Neural progenitor cell (in vitro differentiated cells): ENCODE measurements at places on chromosomes 6 and 20. TPM values are rescaled to one million over a fixed set of nuclear protein-coding genes. Genes with fewer than 3 reads are reported as not detected.

DNA sequence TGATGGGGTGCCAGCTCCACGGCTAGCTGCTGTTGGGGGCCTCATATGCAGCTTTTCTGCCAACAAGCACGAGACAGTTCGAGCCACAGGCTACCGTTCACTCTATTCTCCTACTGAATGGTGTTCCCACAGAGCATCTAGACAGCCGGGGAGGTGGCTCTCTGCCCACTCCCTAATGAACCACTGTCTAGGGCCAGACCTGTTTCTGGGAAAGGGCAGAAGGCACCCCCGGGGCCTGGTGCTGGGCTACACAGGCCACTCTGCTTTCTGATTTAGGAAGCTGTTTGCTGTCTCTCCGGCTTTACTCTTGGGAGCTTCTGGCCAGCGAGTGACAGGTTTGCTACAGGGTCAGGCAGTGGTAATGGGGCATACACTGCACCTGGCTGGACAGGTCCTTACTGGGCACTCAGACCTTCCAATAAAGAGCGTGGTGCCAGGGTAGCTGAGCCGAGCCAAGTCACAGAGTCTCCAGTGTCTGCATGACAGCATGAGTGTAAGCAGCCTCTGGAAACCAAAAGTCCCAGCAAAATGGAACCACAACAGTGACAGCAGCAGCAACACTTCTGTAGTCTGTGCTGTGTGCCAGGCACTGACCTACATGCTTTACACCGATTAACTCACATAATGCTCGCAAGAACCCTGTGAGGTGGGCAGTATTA is 8.4 kb downstream of the CCDC167 start:
- H3K27ac ChIP-seq: no peak overlapping the region
- no peaks in the 10 kb centered on the region for H3K36me3 ChIP-seq
- no peak overlapping the region for H3K4me3 ChIP-seq
- DNase-seq: no peak

DNA sequence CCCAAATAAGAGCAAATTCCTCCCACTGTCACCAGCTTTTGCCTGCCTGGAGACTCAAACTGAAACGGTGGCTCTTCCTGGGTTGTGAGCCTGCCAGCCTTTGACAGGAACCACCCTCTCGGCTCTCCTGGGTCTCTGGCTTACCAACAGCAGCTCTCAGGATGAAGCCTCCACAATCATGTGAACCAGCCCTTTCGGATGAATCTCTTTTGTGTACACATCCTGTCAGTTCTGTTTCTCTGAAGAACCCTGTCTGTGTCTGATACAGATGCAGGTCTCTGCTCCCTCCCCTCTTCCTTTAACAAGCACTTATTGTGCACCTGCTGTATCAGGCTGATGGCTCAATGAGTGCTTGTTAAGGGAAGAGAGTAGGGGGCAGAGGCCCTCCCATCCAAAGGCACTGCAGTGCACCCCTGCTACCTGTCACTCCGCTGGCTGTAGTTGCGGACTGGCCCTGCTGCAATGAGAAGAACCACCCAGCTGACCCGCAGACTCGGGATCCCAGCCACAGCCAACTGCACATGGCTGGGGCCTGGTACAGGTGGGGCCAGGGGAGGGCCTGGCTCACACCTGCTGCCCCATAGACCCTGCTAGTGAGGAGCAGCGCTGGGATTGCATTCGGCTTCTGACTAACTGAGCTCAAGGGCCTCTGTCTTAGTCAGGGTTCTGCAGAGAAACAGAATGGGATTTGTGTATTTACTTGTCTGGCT is 120.1 kb upstream of the PMEPA1 start:
- no peak for DNase-seq
- H3K36me3 ChIP-seq: no peaks in the 10 kb centered on the region
- no peak overlapping the region for H3K4me3 ChIP-seq
- no peaks in the 10 kb centered on the region for H3K4me1 ChIP-seq
- no peaks in the 10 kb centered on the region for H3K27me3 ChIP-seq

- no peaks in the 10 kb centered on the region for H3K36me3 ChIP-seq
- H3K27ac ChIP-seq: no peak overlapping the region
- H3K4me3 ChIP-seq: no peak overlapping the region
- no peaks in the 10 kb centered on the region for H3K27me3 ChIP-seq
- H3K4me1 ChIP-seq: no peaks in the 10 kb centered on the region
Observed at GRCh38 chr6:149899486-149899885, 1.6 kb upstream of the RAET1E start.

DNA sequence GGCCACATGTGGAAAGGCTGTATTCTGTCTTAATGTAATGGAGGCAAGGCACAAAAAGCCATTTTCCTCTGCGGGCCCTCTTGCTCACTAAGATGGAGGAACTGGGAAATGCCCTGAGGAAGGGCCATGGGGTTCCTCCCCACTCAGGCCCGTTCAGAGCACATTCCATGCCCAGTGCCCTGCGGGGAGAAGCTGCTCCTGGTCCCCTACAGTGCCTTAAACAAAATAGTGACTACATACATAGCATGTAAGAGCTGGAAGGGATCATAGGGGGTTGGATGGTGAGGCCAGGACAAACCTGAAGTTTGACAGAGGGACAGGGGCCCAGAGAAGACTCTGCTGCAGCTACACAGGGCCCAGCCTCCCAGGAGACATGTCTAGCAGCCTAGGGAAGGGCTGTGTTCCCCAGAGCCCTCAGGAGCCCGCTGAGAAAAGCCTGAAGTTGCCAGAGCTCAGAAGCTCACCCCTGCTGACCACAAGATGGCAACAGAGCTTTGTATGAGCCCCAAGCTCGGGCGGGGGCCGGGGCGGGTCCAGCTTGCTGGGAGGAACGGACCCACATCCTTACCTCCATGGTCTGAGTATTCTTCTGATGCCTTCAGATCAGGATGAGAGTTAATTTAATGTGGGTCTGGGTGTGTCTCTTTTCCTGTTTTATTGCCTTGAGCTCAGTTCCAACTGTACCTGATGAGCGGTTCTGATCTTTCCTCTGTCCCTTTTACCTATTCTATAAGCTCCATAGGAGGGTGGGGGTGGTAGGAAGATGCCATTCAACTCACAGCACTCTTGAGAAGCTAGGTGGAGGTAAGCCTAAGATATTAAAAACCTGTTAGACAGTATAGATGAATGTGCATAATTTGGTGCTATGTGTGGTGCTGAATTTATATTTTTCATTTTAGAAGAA is 242.9 kb downstream of the CDC5L start:
- no peaks in the 10 kb centered on the region for H3K27me3 ChIP-seq
- H3K4me3 ChIP-seq: no peak overlapping the region
- H3K4me1 ChIP-seq: peaks cover 8% of the 10 kb centered on the region
- DNase-seq: peak; percentile 86
- H3K36me3 ChIP-seq: no peaks in the 10 kb centered on the region
- no peak overlapping the region for H3K27ac ChIP-seq

GRCh38 chr6:47000842-47001241 is 41.3 kb downstream of the ADGRF1 start:
- no peak overlapping the region for H3K27ac ChIP-seq
- H3K4me1 ChIP-seq: no peaks in the 10 kb centered on the region
- no peaks in the 10 kb centered on the region for H3K27me3 ChIP-seq

DNA sequence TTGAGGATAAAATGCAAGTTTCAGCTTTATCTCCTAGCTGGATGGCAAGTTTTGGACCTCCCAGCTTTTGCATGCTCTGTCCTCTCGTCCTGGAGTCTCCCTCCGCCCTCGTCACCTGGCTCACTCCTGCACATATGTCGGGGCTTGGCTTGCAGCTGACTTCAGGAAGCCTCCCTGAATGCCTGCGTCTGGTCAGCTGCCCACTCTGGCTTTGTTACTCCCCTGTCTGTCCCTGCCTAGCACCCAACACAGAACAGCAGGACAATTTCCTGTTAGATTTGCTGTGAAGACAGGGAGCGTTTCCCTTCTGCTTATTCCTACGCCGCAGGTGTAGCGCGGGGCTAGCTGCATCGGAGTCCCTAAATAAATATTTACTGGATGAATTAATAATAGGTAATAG is 5.4 kb downstream of the JPH2 start:
- H3K4me3 ChIP-seq: no peak overlapping the region
- H3K36me3 ChIP-seq: no peaks in the 10 kb centered on the region
- peaks cover 13% of the 10 kb centered on the region for H3K4me1 ChIP-seq
- peaks cover 6% of the 10 kb centered on the region for H3K27me3 ChIP-seq
- DNase-seq: no peak
- no peak overlapping the region for H3K27ac ChIP-seq

GRCh38 chr6:80544555-80544954 is 438.1 kb downstream of the BCKDHB start:
- H3K36me3 ChIP-seq: no peaks in the 10 kb centered on the region
- H3K4me3 ChIP-seq: no peak overlapping the region
- H3K4me1 ChIP-seq: no peaks in the 10 kb centered on the region
- no peak for DNase-seq

DNA sequence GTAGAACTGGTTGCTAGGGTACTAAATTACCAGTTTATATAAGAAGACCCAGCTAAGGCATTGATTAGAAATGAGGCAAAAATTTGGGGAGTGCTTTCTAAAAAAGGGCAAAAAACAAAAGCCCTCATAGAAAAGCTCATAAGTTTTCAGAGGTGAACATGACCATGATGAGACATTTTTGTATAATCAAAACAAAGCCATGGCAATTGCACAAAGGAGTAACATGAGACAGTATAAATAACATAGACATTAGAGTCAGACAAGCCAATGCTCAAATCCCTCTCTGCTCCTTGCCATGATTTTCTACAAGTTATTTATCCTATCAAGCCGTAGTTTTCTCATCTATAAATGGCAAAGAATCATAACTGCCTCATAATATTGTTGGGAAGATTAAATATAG is 112.2 kb upstream of the ADTRP start:
- no peak overlapping the region for H3K27ac ChIP-seq
- no peaks in the 10 kb centered on the region for H3K36me3 ChIP-seq
- no peak for DNase-seq
- H3K4me1 ChIP-seq: no peaks in the 10 kb centered on the region
- no peak overlapping the region for H3K4me3 ChIP-seq

GRCh38 chr20:62745952-62746288 is 37.3 kb downstream of the NTSR1 start:
- H3K4me3 ChIP-seq: no peak overlapping the region
- peaks cover 13% of the 10 kb centered on the region for H3K4me1 ChIP-seq
- H3K36me3 ChIP-seq: no peaks in the 10 kb centered on the region

DNA sequence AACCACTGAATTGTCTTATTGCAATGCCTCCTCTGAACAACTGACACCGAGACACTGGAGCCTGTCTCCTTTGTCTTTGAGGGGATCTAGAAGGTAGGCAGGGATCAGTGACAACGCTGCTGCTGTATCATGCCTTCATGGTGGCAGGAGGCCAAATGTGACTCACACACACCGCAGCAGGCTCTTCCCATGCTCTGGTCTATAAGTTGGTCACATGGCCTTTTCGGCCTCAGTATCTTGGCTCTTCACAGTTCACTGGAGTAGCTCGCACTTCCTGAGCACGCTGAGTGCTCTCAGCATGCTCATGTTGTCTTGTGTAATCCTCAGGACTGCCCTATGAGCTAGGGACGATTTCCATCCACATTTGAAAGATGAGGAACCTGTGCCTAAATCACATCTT is 167.4 kb upstream of the PCSK2 start:
- H3K36me3 ChIP-seq: no peaks in the 10 kb centered on the region
- no peak overlapping the region for H3K27ac ChIP-seq
- no peaks in the 10 kb centered on the region for H3K4me1 ChIP-seq
- H3K27me3 ChIP-seq: no peaks in the 10 kb centered on the region

DNA sequence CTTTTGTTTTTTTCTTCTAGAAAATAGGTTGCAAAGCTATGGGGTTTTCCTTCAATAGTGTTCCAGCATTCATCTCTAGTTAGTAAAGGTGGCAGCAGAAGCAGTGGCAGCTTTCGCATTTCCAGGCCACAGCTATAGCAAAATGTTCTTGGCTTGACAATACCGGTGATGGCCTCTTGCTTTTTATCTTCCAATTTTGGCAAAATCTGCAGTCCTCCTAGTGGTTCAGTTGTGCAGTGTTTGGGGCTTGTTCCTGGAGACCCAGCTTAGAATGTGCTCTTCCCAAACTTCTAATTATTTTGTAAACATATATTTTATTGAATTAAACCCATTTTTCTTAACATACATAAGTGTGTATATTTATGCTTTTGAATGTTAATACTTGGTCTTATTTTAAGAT is 370.6 kb upstream of the MAN1A1 start:
- H3K27ac ChIP-seq: no peak overlapping the region
- H3K36me3 ChIP-seq: no peaks in the 10 kb centered on the region
- no peak overlapping the region for H3K4me3 ChIP-seq
- H3K27me3 ChIP-seq: no peaks in the 10 kb centered on the region
- DNase-seq: no peak
- H3K4me1 ChIP-seq: peaks cover 4% of the 10 kb centered on the region

GRCh38 chr6:53523511-53524454 is 21.1 kb downstream of the GCLC start:
- no peak overlapping the region for H3K4me3 ChIP-seq
- no peak overlapping the region for H3K27ac ChIP-seq
- peaks cover 36% of the 10 kb centered on the region for H3K4me1 ChIP-seq

GRCh38 chr20:12737900-12738299 is 270.9 kb upstream of the SPTLC3 start:
- no peaks in the 10 kb centered on the region for H3K4me1 ChIP-seq
- H3K27ac ChIP-seq: no peak overlapping the region
- no peaks in the 10 kb centered on the region for H3K36me3 ChIP-seq
- H3K4me3 ChIP-seq: no peak overlapping the region

GRCh38 chr20:48107560-48107959 is 322.3 kb upstream of the SULF2 start:
- H3K27me3 ChIP-seq: no peaks in the 10 kb centered on the region
- no peak for DNase-seq
- H3K4me3 ChIP-seq: no peak overlapping the region
- H3K27ac ChIP-seq: no peak overlapping the region

DNA sequence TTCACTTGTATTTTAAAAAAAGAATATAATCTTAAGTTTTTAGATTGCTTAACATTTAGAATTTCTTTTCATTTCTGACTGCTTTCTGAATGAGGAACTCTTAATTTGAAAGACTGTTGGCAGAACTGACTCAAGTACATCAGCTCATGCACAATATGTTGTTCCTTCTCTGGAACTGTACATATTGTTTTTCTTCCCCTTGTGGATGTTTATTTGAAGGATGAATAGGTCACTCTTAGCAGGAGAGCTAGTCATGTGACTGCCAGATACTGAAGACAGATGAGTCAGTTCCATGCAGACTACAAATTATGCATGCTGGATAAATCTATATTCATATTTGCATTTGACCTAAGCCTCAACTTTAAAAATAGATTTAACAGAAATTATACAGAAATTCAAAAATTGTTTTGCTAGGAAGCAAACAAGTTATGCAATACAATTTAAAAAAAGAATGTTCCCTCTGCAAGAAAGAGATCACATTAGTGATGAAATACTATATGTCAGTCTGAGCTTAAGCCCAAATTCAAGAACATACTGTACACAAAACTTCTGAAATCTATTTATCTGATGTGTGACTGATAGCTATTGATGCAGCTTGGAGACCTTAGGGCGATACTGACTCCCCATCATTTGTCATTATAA is 1274.9 kb upstream of the GJE1 start:
- DNase-seq: no peak
- no peaks in the 10 kb centered on the region for H3K27me3 ChIP-seq
- H3K4me1 ChIP-seq: no peaks in the 10 kb centered on the region
- H3K4me3 ChIP-seq: no peak overlapping the region
- H3K36me3 ChIP-seq: no peaks in the 10 kb centered on the region

The CRIP3 gene
- 21.3 and 35.4 TPM in 2 replicates for total RNA-seq

The DCDC2 gene
- total RNA-seq: not detected in 2 replicates

The OR2B2 gene
- not detected in 2 replicates for total RNA-seq

The AKAP7 gene
- total RNA-seq: 8.3 and 15.5 TPM in 2 replicates

The TULP1 gene
- 0.46 TPM in 1 of 2 replicates, not detected in the other for total RNA-seq

The TAAR1 gene
- not detected in 2 replicates for total RNA-seq

The CCM2L gene
- total RNA-seq: 0.75 and 3.9 TPM in 2 replicates

The SH3BGRL2 gene
- total RNA-seq: 30.7 and 47.0 TPM in 2 replicates

The LPA gene
- not detected in 2 replicates for total RNA-seq

The BHLHE23 gene
- 0.22 TPM in 1 of 2 replicates, not detected in the other for total RNA-seq
